ENCODE measurements at places on chromosomes 3 and 15. TPM values are rescaled to one million over a fixed set of nuclear protein-coding genes. Genes with fewer than 3 reads are reported as not detected.

DNA sequence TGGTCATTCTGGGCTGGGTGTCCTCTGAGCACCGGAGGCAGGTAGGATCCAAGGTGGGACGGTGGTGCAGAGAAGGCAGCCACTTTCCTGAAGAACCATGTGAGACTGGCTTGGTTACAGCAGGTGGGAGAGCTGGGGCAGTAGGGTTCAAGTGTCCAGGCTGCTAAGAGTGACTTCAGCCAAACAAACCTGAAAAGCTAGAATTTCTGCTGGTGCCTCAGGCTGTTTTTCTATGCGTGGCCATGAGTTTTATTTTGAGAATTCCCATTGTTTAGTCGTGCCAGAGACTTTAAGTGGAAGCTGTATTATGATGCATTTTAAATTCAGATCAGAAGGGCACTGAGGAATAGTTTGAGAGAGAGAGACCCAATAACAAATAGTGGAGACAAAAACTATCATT is 20.1 kb downstream of the USP13 start:
- H3K4me3 ChIP-seq = no peak overlapping the region
- H3K4me1 ChIP-seq = no peaks in the 10 kb centered on the region
- no peak overlapping the region for H3K27ac ChIP-seq
- H3K36me3 ChIP-seq = no peaks in the 10 kb centered on the region

DNA sequence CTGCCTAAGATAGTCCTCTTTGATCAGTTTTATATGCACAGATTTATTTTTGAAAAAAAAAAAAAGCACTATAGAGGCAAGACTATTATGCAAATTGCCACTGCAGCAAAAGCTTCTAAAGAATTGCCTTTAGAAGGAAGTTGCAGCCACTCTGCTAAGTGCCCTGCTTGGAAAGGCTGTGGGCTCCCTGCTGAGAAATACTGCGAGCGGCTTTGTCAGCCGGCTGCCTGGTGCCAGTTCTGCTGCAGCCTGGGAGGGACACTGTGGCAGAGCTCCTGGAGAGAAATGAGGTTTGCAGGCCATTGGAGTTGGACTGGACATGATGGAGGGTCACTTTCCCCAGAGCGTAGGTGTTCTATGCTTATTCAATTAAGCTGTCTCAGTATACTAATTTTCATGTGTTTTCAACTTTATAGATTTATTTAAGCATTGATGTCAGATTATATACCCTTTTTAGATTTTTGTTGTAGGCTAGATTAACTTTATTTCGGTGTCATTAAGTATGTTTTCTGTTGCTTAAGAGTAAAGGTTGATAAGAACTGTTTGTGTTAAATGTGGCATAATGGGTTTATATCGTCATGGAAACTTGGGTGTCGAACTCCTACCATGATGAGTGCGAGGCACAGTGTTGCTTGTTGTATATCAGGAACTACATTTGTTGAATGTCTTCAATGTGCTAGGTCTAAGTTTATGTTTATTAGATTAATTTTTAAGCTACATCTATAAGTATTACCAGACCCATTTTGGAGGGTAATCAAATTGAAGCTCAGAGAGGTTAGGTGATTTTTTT is 6.6 kb downstream of the MAP2K5 start:
- no peaks in the 10 kb centered on the region for H3K27me3 ChIP-seq
- peak overlapping the region; percentile 71 for H3K27ac ChIP-seq
- DNase-seq = peak; percentile 74
- peaks cover 11% of the 10 kb centered on the region for H3K4me1 ChIP-seq
- peaks cover 2% of the 10 kb centered on the region for H3K36me3 ChIP-seq

- no peak overlapping the region for H3K4me3 ChIP-seq
- H3K4me1 ChIP-seq = no peaks in the 10 kb centered on the region
- DNase-seq = no peak
- no peaks in the 10 kb centered on the region for H3K27me3 ChIP-seq
- no peaks in the 10 kb centered on the region for H3K36me3 ChIP-seq
Measured at GRCh38 chr15:42890161-42890913, 30.2 kb downstream of the TTBK2 start.

DNA sequence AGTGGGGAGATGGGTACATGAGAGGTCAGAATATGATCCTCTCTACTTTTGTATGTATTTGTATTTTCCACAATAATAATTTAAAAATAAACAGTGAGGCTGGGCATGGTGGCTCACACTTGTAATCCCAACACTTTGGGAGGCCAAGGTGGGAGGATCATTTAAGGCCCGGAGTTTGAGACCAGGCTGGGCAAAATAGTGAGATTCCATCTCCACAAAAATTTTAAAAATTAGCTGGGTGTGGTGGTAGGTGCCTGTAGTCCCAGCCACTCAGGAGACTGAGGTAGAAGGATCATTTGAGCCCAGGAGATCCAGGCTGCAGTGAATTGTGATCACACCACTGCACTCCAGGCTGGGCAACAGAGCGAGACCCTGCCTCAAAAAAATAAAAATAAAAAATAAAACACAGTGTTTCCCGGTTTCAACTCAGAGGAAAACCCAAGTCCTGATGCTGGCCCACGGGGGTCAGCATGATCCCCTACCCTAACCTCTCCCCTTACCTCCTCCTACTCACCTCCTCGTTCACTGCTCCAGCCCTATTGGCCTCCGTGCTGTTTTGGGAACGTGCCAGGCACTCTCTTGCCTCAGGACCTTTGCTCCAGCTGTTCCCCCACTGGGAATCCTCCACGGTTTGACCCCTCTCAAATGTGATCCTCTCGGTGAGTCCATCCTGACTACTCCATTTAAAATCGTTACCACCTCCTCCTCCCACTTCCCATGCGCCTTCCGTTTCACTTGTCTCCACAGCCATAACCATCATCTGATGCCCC is 2.9 kb upstream of the KLHL40 start:
- H3K36me3 ChIP-seq = no peaks in the 10 kb centered on the region
- H3K4me3 ChIP-seq = no peak overlapping the region
- H3K4me1 ChIP-seq = peaks cover 7% of the 10 kb centered on the region

TRIM42 gene
- polyA plus RNA-seq = not detected
